Tibial nerve (tissue), 4 donors: ENCODE measurements at places on chromosomes 12 and 14.
A peak's percentile ranks its signal among the peaks of the same experiment; 100 is the strongest.

DNA sequence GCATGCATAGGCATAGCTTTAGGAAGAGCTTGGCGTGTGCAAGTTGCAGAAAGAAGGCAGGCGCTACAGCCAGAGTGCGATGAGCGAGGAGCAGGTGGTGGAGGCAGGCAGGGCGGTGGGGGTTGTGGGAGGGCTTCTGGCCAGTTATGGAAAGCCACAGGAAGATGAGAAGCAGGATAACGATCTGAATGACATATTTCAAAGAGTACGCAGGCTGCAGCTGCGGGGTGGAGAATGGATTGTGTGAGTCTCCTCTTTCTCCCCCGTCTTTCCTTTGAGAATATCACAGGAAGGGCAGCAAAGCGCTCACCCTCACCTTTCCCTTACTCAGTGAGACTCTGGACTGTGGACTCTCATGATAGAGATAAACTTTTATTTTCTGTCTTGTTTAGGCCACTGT, 48.7 kb upstream of the PLXNC1 start:
- H3K36me3 ChIP-seq: no peaks in the 10 kb centered on the region
- H3K27me3 ChIP-seq: no peaks in the 10 kb centered on the region
- DNase-seq: no peak
- H3K4me1 ChIP-seq: no peaks in the 10 kb centered on the region
- H3K27ac ChIP-seq: no peak overlapping the region
- no peak overlapping the region for H3K4me3 ChIP-seq

DNA sequence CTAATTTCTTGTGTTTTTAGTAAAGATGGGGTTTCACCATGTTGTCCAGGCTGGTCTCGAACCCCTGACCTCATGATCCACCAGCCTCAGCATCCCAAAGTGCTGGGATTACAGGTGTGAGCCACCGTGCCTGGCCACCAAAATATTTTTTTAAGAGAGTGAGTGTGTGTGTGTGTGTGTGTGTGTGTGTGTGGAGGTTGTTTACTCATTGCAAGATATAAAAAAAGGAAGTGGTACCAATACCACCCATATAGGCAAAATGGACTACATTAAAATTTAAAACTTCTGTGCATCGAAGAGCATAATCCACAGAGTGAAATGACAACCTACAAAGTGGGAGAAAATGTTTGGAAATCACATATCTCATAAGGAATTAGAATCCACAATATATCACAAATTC, 15.5 kb upstream of the CLEC2A start:
- H3K36me3 ChIP-seq: no peaks in the 10 kb centered on the region
- no peaks in the 10 kb centered on the region for H3K27me3 ChIP-seq
- H3K4me1 ChIP-seq: no peaks in the 10 kb centered on the region
- no peak overlapping the region for H3K4me3 ChIP-seq
- no peak for DNase-seq
- no peak overlapping the region for H3K27ac ChIP-seq

DNA sequence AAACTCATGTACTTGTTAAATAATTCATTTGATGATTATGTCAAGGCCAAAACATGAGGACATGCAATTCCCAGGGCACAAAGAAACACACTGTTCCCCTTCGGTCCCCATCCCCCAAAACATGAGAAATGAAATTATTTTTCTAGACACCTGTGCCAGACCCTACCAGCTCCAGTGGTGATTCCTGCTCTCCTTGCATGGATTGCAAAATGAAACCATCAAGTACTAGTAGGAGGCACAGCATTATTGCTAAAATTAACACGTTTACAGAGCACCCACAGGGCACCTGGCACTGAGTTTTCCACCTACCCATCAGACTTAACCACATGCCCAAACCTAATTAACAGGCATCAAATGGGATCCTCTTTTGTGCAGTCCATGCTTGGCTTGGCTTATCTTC, 76.6 kb downstream of the ZFC3H1 start:
- H3K27ac ChIP-seq: no peak overlapping the region
- H3K36me3 ChIP-seq: no peaks in the 10 kb centered on the region
- no peak for DNase-seq
- H3K4me3 ChIP-seq: no peak overlapping the region
- H3K27me3 ChIP-seq: no peaks in the 10 kb centered on the region
- no peaks in the 10 kb centered on the region for H3K4me1 ChIP-seq

- no peaks in the 10 kb centered on the region for H3K4me1 ChIP-seq
- H3K27me3 ChIP-seq: no peaks in the 10 kb centered on the region
- H3K4me3 ChIP-seq: peak overlapping the region; percentile 6
- H3K27ac ChIP-seq: peak overlapping the region; percentile 58
Observed at GRCh38 chr14:89303456-89304435, 113.3 kb downstream of the FOXN3 start.

GRCh38 chr12:70241845-70242244, 1.4 kb upstream of the CNOT2 start:
- H3K36me3 ChIP-seq: peaks cover 5% of the 10 kb centered on the region
- H3K27me3 ChIP-seq: no peaks in the 10 kb centered on the region
- DNase-seq: no peak
- H3K4me3 ChIP-seq: no peak overlapping the region
- H3K27ac ChIP-seq: no peak overlapping the region
- H3K4me1 ChIP-seq: peaks cover 33% of the 10 kb centered on the region

- H3K4me3 ChIP-seq: no peak overlapping the region
- no peaks in the 10 kb centered on the region for H3K4me1 ChIP-seq
- H3K27me3 ChIP-seq: no peaks in the 10 kb centered on the region
- H3K27ac ChIP-seq: no peak overlapping the region
- no peak for DNase-seq
Observed at GRCh38 chr14:69841656-69842055, 37.6 kb upstream of the SMOC1 start.

DNA sequence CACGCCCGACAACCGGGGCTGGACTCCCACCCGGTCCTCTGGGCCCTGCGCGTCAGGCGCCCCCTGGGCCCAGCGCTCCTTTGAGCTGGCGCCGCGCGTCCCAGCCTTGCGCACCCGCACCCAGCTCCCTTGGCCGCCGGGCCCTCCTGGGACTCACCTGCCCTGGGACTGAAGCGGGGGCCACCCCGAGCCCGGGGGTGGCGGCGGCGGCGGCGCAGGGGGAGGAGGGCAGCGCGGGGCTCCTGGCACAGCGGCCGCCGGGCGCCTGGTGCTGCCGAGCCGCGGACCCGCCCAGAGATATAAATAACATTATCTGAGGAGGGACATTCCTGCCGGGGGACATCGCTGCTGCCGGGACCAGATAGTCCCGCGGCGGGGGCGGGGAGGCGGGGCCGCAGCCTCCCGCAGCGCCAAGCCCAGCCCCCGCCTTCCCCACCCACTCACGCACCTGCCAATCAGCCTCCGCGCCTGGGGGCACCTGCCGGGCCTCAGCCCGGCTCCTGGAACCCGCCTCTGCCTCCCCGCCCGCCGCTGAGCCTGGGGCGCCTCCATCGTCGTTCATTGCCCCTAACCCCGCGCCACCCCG, at the start of gene SPTB:
Gene SPTB (minus strand): TSS at position 273 of the 586 bp plus-strand sequence. CDS start 56,813 bp downstream, outside the sequence.
- H3K4me1 ChIP-seq: no peaks in the 10 kb centered on the region
- no peaks in the 10 kb centered on the region for H3K36me3 ChIP-seq
- H3K27ac ChIP-seq: peak within 1 kb of the TSS; percentile 65
- no peaks in the 10 kb centered on the region for H3K27me3 ChIP-seq
